ENCODE measurements at places on chromosomes 16 and 17.

- no peak for DNase-seq
Observed at GRCh38 chr17:5705876-5706576, 121.7 kb upstream of the NLRP1 start.

DNA sequence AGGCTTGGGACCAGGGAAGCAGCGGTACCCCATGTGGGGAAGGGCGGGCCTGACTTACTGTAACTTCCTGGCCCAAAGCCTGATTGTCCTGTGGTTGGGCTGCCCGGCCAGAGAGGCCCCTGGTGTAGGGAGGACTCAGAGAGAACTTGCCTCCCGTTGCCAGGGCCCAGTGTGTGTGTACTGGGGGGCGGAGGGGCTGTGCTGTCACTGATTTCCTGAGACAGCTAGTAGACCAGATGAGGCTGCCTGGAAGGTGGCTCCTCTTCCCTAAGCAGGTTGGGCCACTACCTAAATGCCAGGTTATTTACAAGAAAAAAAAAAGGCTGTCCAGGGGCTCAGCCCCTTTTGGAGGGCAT, 16.7 kb downstream of the SOCS3 start:
- no peak for DNase-seq

DNA sequence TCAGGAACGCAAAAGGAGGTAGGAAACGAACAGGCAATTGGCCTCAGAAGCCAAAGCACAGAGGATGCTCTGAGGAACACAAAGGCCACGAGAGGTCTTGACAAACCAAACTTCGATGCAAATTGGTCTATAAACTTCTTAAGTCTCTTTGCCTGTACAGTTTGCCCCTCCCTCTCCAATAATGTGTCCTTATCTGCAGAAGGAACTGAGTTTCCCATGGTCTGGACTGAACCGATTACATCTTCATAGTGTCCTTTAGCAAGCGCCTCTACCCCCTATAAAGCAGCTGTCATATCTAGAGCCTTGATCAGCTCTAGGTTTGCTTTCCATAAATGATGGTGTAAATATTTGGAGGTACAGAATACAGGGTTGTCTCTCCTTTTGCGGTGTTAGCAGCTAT, 3.1 kb upstream of the CDRT4 start:
- no peak for DNase-seq

GRCh38 chr17:74045608-74046280, 157.7 kb upstream of the RPL38 start:
- no peak for DNase-seq

DNA sequence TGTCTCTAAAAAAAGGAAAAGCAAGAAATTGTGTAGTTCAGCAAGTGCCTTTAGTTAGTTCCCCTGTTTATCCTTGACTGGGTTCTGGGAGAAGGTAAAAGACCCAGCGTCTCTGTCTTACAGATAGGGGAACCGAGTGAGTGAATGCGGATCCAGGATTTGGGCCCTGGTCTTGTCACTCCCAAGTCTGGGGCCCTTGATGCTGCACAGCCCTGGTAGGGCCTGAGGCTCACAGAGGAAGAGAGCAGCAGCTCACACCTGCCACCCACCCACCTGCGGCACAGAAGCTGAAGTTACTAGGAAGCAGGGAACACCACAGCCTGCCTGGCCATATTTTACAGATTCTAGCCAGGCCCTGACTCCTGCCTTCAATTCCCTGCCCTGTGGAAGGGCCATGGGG, 22.2 kb downstream of the LASP1 start:
- DNase-seq, result no peak

Measured in NCI-H774 (cell line).